Posterior vena cava (tissue), 2 donors: ENCODE measurements at places on chromosomes 7 and 10. TPM values are rescaled to one million over a fixed set of nuclear protein-coding genes. Genes with fewer than 3 reads are reported as not detected.

ZNF518A gene
- 20.0 TPM for total RNA-seq

MYH16 gene
- total RNA-seq, result not detected

MRLN gene
- total RNA-seq, result 0.38 TPM

GIMAP7 gene
- 23.8 TPM for total RNA-seq

CRYGN gene
- 0.42 TPM for total RNA-seq

LIPM gene
- not detected for total RNA-seq

BMS1 gene
- total RNA-seq, result 13.3 TPM

C10orf53 gene
- total RNA-seq, result not detected

VAX1 gene
- not detected for total RNA-seq

BHLHA15 gene
- total RNA-seq, result not detected

HABP2 gene
- total RNA-seq, result not detected

UBE3C gene
- total RNA-seq, result 58.7 TPM

FAM25G gene
- not detected for total RNA-seq

NDUFB2 gene
- total RNA-seq, result 198 TPM

MSMB gene
- not detected for total RNA-seq

FKBP6 gene
- not detected for total RNA-seq

RSPH10B gene
- not detected for total RNA-seq

C7orf57 gene
- total RNA-seq, result not detected

SLC26A5 gene
- total RNA-seq, result not detected

PRRT4 gene
- total RNA-seq, result 0.43 TPM

CUBN gene
- total RNA-seq, result 2.3 TPM

PRF1 gene
- 5.2 TPM for total RNA-seq

GIMAP6 gene
- total RNA-seq, result 24.5 TPM

MTG1 gene
- total RNA-seq, result 24.5 TPM

GPRIN2 gene
- not detected for total RNA-seq

FEZF1 gene
- not detected for total RNA-seq

ERVW-1 gene
- total RNA-seq, result not detected

OR9A2 gene
- total RNA-seq, result not detected

GSAP gene
- 9.7 TPM for total RNA-seq

ADARB2 gene
- total RNA-seq, result not detected

SEC61A2 gene
- total RNA-seq, result 5.9 TPM

CNTNAP2 gene
- total RNA-seq, result not detected

CD36 gene
- 120 TPM for total RNA-seq

CYP3A7 gene
- total RNA-seq, result not detected

AEBP1 gene
- total RNA-seq, result 783 TPM

FAM25A gene
- not detected for total RNA-seq

NAT16 gene
- total RNA-seq, result not detected

C10orf143 gene
- total RNA-seq, result 3.1 TPM

CCL26 gene
- total RNA-seq, result 1.00 TPM

SLC29A4 gene
- 0.90 TPM for total RNA-seq

AZGP1 gene
- total RNA-seq, result 1.2 TPM

SFRP4 gene
- total RNA-seq, result 56.7 TPM

ATG9B gene
- total RNA-seq, result not detected

SPDYE2B gene
- total RNA-seq, result not detected

EXOSC1 gene
- total RNA-seq, result 28.6 TPM

FZD8 gene
- total RNA-seq, result 9.5 TPM

TMEM184A gene
- total RNA-seq, result not detected

MUC3A gene
- 0.52 TPM for total RNA-seq

CPN1 gene
- total RNA-seq, result not detected

CTAGE6 gene
- total RNA-seq, result 0.69 TPM

SFTPA1 gene
- not detected for total RNA-seq

TAS2R4 gene
- total RNA-seq, result 1.5 TPM

BLNK gene
- total RNA-seq, result 4.1 TPM
